Stimulated activated CD8-positive, alpha-beta memory T cell treated with anti-CD3 and anti-CD28 coated beads, Interleukin-15, amount 100 ng/mL, for 1 hour (primary cell): ENCODE measurements at places on chromosomes 7 and 10.

- no peak for DNase-seq
These were observed 6.9 kb upstream of the CALML5 start for GRCh38 chr10:5506246-5506645.

DNA sequence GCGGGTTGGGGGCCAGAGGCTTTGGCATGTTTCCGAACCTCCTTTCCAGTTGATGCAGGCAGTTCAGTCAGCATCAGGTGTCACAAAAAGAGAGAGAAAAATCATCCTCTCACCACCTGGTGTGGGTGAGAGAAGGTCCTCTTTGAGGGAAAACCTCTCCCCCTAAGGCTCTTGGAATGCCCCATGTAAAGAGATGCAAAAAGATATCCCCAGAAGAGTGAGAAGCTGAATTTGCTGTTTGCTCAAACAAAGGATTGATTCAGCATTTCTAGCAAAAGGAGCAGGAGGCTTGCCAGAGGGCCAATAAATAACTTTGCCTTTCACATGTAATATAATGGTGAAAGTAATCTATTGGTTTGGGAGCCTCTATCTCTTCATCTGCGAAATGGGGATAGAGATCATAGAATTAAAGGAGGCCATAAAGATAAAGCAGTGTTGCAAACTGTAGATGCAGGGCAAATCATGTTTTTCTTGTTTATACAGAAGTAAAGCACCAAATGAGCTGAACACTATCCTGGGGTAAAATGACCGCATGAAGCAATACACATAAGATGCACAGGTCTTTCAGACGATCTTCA lies 425.9 kb downstream of the LRMDA start:
- DNase-seq: no peak

DNA sequence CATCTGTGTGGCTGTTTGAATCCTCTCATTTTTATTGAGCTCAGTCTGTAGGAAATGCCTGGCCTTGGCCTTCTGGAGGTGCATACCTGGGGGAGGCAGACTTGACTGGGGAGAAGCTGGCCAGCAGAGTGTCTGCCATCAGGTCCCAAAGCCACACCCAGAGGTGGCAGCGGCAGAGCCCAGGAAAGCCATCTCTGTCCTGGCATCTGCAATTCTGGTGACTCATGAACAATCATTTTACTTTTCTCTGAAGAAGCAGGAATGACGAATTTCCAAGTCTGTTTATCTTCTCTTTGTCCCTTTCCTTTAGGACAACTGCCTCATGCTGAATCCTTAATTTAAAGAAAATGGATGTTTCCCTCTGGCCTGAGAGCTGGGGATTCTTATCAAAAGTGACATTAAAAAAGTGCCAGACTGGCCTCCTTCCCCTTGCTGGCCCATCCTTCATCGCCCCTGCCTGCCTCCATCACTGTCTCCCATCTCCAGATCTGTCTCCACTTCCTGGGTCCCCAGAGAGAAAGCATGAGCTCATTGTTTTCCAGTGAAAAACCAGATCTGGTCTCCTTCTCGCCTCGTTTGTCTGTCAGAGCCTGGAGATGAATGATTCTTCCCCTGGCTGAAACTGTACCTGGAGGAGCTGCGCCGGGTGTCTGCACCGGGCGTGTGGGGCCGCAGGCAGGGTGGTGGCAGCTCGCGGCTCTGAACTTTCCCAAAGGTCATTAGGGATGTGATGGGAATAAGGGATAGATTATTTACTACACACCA lies 124.5 kb downstream of the TMEM178B start:
- no peak for DNase-seq

- DNase-seq: no peak
These were observed 196.0 kb upstream of the GRB10 start for GRCh38 chr7:50978633-50979215.

- DNase-seq: no peak
These were observed 63.5 kb downstream of the RABGEF1 start for GRCh38 chr7:66804001-66804400.

- no peak for DNase-seq
These were observed 57.2 kb downstream of the PDGFA start for GRCh38 chr7:462173-463103.

DNA sequence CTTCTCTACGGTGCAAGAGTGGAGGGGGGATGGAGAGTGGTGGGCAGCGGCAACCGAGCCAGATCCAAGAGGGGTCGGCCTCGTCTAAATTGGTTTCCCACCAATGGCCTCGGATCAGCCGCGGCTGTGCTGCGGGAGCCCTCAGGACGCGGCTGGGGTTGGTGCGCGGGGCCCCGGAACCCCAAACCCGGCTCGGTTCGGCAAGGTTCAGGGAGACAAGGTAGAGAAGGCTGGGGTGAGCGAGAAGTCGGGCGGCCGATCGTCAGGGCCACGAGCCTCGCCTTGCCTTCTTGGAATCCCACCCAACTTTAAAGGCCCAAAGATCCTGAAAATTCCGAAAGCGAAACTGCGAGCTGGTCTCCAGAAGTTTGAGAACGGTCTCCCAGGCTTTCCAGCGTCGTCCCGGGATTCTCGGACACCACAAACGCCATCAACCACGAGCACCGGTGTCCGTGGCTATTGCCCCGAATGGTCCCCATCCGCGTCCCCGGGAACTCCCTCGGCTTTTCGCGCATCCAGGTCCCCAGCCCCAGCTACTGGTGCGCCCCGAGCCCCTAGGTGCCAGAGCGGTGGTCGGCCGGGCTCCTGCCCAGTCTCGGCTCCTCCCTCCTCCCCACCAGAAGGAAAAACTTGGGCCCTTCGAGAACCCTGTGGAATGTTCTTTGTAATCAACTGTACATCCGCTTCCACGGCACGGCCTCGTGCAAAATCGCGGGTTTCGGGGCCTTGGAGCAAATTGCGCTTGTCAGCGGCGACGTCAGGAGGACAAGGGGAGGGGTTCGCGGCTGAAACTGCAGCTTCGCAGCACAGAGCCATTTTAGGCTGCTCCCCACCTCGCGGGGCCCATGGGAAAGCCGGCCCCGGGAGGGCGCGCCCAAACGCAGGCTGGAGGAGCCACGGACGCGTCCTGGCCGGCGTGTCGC lies 3.2 kb downstream of the SFMBT2 start:
- DNase-seq: no peak

DNA sequence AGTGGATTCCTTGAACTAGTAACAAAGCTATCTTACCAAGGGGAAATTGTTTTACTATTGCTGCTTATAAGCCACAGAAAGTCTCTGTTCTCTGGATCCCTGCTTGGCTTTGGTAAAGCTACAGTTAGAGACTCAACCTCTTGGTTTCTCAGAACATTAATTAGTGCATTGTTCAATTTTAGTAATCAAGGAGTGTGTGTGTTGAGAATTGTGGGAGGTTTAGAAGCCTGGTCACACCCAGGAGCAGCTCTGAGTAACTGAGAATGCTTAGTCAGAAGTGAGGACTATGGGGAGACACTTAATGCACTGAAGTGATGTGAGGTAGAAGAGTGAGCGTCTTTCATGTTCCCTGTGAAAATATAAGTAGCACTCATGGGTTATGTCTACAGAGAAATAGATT lies 8.2 kb upstream of the ACTA2 start:
- no peak for DNase-seq

GRCh38 chr10:15824498-15824897 lies 35.8 kb downstream of the MINDY3 start:
- DNase-seq: no peak

DNA sequence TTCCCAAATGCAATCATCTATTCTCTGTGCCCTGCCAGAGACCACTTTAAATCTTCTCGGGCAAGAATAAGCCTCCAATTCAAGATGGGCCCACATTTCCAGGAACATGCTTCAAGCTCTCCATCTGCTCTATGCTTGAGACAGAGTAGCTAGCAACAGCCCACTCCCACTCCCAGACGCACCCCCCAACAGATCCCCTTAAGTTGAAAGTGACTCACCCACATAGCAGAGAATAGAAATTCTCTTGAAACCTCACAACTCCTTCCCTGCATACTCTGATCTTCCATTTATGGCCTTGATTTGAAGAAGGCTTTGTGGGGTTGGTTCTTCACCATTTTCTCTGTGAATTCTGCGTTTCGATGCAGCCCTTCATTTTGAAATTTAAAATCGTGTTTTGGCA lies 604.0 kb downstream of the INHBA start:
- no peak for DNase-seq

DNA sequence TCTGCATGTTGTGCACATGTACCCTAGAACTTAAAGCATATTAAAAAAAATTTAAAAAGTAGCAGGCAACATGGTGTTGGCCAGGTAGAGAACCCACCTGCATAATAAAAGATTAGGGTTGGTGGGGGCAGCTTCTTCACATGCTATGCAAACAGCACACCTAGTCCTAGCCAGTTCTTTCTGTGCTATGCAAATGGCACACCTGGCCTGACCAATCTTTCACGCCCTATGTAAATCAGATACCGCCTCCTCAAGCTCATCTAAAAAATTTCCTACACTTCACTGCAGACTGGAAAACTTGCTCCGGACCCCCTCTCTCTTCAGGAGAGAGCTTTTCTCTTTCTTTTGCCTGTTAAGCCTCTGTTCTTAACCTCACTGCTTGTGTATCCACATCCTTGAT lies 14.5 kb upstream of the PIP start:
- no peak for DNase-seq

GRCh38 chr7:32957326-32958045 lies at the start of gene FKBP9:
Gene FKBP9 (plus strand): TSS chr7:32957440. CDS start chr7:32957574, 134 bp downstream.
- no peak for DNase-seq

GRCh38 chr10:74012480-74012879 lies 14.6 kb downstream of the VCL start:
- DNase-seq: no peak

DNA sequence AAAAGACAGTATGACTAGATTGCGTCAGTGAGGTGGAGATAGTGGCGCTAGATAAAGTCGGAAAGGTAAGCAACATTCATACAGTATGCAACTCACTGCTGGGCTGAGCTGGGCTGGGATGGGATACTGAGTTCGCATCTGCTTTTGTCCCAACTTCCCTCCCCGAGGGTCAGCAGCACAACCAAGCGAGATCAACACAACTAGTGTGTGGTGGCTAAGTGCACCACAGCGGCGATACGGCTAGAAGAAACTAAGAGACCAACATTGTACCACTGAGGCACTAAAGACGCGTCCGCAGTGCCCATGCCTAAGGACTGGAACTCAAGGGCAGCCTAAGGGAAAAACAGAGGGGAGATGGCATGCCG lies 467 bp downstream of the EXOSC1 start:
- no peak for DNase-seq

DNA sequence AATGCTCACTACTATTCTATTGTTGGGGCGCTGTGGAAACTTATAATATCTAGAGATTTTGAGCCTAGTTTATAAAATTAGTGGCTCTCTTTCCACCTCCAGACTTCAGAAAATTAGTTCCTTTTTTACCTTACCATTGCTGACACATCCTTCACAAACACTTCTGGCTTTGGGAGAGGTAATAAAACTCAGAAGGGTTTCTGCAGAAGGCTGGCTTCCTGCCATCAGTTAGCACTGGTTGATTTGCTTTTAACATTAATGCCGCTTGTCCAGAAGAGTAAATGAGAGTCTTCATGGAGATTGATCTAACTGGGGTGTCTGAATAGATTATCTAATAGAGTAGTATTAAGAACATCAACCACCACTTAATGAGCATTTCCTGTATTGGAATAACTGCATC lies 20.3 kb downstream of the ACSM6 start:
- no peak for DNase-seq

DNA sequence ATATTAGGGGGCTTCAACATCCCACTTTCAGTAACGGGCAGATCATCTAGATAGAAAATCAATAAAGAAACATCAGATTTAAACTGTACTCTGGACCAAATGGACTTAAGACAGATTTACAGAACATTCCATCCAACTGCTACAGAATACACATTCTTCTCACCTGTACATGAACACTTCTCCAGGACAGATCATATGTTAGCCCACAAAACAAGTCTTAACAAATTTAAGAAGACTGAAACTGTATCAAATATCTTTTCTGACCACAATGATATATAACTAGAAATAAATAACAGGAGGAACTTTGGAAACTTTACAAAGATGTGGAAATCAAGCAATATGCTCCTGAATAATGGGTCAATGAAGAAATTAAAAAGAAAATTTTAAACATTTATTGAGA lies 86.7 kb downstream of the MICU1 start:
- DNase-seq: no peak
